Cortex of kidney (tissue), 1 donor: ENCODE measurements at places on chromosomes 7 and 10.
A peak's percentile ranks its signal among the peaks of the same experiment; 100 is the strongest.

DNA sequence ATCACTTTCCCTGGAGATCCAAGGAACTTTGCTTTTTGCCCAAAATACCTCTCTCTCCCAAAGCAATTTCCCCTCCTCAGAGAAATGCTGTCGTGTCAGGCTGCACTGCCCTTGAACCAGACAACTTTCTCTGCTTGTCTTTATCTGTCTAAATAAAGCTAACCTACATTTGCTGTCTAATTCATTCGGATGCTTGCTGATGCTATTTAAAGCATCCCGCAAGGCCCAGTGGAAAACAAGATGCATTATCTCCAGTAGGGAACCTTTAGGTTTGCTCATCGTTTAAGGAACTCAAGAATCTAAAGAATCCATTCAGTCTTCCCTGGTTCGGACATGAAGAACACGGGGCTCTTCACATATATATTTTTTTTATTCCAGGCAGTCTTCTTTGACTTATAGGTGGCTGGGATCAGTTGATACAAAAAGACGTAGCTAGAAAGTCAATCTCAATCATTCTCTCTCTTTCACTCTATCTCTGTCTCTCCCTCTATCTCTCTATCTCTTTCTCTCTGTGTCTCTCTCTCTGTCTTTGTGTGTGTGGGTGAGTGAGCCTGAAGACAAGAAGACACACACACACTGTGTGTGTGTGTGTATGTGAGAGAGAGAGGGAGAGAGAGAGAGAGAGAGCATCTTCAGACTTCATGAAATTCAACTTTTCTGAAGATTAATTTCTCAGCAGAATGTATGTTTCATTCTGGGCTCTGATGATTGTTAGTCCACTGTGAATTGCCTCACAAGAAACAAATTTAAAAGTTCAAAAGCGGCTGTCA lies 92.8 kb upstream of the MKLN1 start:
- DNase-seq, result no peak

- DNase-seq, result no peak
These were observed 14.5 kb upstream of the ZNF273 start for GRCh38 chr7:64888561-64888900.

DNA sequence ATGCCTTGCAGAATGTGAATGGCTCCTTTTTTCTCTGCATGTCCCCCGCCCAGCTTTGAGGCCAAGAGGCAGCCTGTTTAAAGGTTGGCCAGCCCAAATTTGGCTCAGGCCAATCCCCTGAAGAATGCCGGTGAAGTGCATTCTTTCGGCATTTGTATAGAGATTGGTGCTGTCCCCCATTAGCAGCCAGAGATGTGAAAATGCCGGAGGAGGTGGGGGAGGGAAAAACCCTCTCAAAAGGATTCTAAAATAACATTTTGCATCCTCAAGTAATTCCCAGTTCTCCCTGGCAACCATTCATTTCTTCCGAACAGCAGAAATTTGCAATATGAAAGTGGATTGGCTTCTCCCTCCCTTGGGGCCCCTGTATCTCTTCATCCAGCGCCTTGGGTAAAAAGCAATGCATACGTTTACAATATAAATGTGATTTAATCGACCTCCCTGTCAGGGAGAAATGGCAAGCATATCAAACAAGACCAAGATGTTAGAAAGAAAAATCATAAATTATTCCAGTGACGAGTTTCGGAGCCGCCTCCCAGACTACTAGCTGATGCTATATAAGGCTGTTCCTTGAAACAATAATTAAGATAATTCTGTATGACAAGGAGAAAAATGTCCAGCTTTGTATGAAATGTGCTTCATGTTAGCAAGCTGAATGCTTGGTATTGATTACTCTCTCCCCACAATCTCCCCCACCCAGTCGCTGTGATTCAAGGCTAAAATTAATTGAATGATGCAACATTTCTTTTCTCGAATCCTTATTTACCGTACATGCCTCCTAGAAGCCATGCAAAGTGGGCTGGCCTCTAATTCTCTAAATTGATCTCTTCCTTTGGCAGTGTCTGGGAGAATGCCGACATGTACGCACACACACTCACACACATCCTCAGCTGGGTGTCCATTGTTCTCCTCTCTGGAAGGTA lies 323.7 kb downstream of the RPS24 start:
- DNase-seq, result no peak

- DNase-seq, result no peak
These were observed 351.1 kb upstream of the ETV1 start for GRCh38 chr7:14340393-14341074.

DNA sequence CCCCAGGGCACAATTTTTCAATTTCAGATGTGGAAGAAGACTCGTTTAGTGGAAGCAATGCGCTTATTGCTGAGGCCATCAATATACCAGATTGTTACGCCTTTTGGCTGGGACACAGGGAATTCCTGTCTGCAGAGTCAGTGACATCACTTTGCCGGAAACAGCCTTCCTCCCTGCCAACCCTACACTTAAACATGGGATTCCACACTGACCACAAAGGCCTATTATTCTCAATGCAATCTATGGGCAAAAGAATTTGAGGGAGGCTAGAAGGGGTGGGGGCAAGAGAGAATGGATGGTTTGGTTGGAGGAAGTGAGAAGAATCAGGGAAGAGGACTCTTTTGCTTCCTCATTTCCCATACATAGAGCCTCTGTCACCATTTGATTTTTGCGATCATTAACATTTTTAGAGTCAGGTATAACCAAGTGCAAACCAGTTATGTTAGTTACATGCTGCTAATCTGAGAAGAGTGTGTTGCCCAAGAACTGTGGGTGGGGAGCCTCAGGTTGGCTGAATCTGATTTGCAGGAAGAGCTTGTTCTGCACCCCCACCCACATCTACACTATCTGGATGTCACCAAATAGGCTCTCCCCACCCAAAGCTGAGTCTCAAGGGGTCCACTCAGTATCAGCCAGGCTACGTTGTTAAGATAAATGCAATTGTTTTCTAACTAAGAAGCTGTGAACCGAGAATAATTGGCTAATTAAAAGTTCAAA lies 58.2 kb downstream of the ENTPD1 start:
- no peak for DNase-seq

DNA sequence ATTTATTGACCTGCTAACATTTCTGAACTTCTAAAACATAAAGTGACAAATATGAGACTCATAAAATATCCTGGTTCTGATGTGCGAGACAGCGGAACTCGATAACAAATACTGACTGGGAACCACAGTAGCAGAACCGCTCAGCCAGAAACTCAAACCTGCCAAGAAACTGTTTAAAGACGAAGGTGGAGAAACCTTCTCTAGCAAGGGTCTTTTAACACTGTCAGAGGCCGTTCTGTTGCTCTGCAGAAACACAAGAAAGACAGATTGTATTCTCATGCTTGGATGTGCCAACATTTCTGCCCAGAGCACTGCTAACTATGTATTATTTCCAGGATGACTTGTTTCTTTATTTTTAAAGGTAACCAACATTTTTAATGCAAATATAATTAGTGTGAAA lies 514.8 kb upstream of the ADARB2 start:
- DNase-seq, result no peak

- DNase-seq, result no peak
These were observed 97.2 kb upstream of the DKK1 start for GRCh38 chr10:52216852-52217251.

- no peak for DNase-seq
These were observed 19.8 kb upstream of the GJD4 start for GRCh38 chr10:35585356-35585755.

DNA sequence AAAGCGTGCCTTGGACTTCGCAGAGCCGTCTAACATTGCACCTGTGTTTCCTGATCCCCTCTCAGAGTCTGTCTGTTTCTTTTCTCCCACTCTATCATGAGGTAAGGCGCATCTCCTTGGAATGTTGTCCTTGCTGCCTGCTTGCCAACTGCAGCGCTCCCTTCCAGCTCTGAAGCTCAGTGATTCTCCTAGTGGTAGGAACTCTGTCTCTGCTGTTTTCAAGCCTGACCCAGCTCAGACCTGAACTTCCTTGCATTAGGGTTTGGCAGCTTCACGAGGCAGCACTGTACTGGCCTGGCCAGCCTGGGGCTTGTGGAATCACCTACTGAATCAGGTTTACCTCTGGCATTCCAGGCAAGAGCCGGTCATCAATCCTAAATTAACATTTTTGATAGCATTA lies 123.9 kb downstream of the CREB5 start:
- DNase-seq, result no peak

GRCh38 chr10:68074775-68075549 lies at the start of gene HERC4:
HERC4 (minus strand) TSS chr10:68075283; CDS start chr10:68073108, 2,175 bp downstream.
- DNase-seq, result peak; percentile 18

- no peak for DNase-seq
These were observed 155.3 kb upstream of the INHBA start for GRCh38 chr7:41858201-41858600.

- no peak for DNase-seq
These were observed 175.7 kb upstream of the MEOX2 start for GRCh38 chr7:15862016-15862780.

GRCh38 chr10:72045586-72045985 lies 42.8 kb downstream of the SPOCK2 start:
- DNase-seq, result no peak

DNA sequence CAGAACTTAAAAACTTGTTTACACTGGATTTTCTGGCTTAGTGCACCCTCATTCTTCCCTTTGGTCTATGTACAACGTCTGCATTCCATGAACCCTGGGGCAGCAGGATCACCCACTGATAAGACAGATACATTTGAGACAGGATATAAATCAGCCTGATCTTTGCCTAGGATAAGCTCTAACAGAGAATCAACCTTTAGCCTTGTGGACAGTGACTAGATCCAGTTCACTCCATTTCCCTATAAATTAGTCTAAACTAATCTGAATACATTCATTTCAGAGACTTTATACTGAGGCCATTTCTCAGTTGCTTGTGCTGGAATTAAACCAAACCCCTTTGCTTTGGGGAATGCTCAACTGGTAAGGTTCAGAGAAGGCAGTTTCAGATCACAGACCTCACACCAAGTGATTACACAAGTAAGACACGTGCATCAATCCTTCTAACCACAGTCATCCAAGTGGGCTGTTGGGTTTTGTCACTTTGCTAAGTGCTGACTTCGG lies 639.8 kb upstream of the FZD8 start:
- DNase-seq, result no peak

DNA sequence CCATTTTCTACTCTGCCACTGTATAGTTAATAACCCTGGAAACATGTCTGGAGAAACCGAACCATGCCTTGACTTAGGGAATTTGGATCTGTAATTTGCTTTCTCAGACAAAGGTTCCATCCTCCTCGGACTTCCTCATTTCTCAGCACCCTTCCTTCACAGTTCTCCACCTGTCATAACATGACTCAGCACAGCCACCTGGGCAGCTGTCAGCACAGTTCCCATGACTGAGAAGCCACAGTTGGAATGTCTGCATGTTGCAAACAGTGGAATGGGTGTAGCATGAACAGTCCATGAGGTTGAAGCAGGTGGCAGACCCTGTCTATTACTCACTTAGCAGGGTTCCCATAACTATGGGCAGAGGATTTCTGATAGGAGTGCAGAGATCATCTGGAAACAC lies 634 bp upstream of the OR9A4 start:
- no peak for DNase-seq

GRCh38 chr10:6363511-6363910 lies 160.8 kb downstream of the PFKFB3 start:
- DNase-seq, result no peak

DNA sequence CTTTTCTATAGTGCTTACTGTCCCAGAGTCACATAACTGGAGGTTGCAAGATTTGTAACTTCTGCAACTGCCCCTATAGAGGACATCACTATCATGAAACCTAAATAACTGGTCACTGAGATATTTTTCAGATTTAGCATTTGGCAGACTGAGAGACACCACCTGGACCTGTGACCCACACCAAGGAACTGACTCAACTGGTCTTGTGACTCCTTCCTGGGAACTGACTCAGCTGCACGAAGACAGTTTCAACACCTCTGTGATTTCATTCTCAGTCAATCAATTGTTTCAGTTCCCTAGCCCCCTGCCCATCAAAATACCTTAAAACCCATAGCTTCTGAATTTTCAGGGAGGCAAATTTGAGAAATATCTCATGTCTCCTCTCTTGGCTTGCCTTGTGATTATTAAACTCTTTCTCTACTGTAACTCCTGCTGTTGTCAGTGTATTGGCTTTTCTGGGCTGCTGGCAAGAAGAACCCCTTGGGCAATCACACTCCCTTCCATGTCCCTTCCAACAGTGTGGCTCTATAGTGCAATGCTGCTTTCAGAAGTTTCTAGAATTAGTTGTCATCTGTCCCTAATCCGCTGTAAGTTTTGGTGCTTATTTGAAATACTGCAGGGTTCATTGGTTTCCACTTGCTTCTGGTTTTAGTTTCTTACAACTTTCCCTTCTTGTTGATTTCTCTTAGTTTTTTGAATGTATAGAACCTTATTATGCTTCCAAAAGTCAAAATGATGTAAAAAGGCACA lies 127.8 kb upstream of the ADCY1 start:
- DNase-seq, result no peak

GRCh38 chr10:132654121-132654571 lies 116.6 kb downstream of the INPP5A start:
- no peak for DNase-seq

GRCh38 chr10:74333174-74333573 lies 182.2 kb downstream of the ADK start:
- no peak for DNase-seq

- no peak for DNase-seq
These were observed 88.9 kb upstream of the KLF6 start for GRCh38 chr10:3873728-3874461.

DNA sequence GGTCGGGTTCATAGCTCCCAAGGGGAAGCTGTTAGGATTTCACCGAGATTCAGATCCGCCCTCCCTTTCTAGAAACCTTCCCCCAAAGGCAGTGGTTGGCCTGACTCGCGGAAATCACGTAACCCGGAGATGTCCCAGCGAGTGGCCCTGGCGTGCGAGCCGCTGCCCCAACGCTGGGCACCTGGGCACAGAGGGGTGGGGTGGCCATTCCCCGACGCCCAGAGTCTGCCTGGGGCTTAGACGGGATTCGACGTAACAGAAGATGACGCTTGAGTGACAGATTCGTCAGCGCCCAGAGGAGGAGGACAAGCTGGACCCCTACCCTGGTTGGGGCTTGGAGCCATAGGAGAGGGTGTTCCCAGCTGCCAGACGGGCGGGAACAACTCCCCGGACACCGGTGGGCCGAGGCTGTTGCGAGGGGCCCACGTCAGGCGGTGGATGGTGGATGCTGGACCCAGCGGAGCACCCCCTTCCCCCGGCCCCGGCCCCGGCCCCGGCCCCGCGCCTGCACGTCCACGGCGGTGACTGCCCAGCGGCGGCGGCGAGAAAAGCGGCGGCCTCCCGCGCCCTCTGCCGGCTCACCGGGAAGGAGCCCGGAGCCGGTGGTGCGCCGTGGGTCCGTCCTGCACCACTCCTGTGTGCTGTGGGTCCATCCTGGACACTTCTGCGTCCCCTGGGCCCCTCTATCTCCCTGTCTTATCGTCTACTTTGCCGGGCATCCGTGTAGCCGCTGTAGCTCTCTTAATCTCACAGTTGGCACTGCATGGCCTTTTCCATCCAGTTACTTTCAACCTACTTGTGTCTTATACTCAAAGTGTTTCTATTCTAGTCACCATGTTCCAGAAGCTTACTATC lies 35.4 kb upstream of the KNDC1 start:
- DNase-seq, result no peak
